Stimulated activated naive CD8-positive, alpha-beta T cell treated with anti-CD3 and anti-CD28 coated beads, Interleukin-15, Interleukin-2, amounts not matched to agents 100 U/mL and 50 U/mL, for 24 hours (primary cell): ENCODE measurements at places on chromosomes 11 and 22.

GRCh38 chr11:73995731-73996130 is 13.1 kb upstream of the UCP2 start:
- DNase-seq, result no peak

DNA sequence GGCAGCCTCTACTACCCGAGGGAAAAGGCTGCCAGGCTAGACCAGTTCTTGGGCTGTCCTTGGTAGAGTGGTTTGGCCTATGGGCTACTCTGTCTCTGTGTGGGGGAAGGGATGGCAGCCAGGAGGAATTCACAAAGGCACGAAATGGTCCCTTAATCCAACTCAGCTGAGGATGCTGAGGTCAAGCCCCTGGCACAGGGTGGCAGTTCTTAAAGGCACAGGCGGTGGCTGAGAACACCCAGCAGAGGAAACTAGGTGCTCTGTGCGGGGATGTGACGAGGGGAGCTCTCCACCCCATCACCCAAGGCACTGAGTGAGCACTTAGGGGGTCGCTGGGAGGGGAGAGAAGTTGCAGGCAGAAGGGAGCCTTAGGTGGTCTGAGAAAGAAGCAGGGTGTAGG is at the start of gene MFRP:
TSS of gene MFRP (minus strand) at position 101 of the 400 bp plus-strand sequence. CDS start 192 bp downstream, outside the sequence.
- DNase-seq, result no peak

DNA sequence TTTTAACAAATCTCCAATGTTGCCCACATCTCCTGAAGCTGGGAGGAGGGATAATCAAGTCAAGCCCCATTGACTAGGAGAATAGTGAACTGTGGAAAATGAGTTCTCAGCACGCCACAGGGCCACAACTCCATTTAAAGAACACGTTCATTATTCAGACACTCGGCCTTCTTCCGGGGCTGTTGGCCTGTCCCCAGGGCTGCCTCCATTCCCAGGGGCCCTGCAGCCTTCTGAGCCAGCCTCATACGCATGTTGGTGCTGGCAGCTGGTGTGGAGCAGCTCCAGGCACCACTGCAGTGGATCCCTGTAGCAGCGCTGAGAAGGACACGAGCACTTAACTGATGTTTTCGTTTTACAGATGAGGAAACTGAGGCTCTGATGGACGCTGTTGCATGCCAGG is 87.5 kb upstream of the RCN1 start:
- DNase-seq, result no peak

GRCh38 chr11:105005451-105005845 is 17.5 kb downstream of the CASP5 start:
- no peak for DNase-seq

- no peak for DNase-seq
Measured at GRCh38 chr22:43179146-43179910, 7.6 kb downstream of the TTLL12 start.

DNA sequence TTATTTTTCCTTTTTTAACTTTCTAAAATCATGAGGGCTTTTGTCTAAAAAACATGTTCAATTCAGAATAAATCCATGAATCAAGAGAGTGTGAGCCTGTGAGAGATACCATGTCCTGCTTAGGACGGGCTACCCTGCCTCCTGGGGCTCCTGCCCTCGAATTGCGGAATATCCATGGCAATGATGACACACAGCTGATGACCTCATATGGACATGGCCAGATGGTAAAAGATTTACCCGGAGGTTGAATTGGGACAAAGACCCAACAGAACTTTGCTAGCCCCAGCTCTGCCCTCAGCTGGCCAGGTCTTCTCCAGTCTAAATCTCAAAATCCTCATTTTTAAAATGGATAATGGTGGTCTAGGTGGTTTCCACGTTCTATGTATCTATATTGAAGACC is 538.1 kb upstream of the API5 start:
- no peak for DNase-seq

DNA sequence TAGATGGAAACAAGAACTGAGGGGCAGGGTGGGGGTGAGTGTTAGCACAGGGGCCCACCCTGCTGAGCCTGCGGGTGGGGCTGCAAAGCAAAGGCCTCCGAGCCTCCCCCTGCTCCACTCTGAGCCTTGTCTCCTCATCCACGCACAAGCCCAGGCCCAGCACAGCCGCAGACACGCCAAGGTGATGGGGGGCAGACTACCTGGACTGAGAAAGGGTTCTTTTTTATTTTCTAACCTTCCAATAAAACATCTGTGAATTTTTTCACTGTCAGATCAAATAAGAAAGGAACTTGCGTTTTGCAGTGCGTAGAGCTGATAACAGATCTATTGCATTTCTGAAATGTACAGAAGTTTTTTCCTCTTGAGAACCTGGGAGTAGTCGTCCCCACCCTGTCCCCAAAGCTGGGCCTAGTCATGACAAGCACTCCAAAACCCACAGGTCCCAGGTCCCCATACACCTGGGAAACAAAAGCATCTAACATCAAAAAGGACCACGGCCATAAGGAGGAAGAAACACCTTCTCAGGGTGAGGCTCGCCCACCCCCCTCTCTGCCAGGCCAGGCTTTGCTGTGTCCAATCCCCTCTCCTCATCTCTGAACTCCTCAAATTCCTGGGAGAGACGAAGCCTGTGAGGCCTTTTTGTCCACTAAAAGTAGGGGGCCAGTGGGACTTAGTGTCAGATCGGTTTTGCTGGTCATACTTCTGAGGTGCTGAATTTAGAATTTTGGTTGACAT is 22.7 kb upstream of the CD5 start:
- DNase-seq, result peak; percentile 22

GRCh38 chr22:46826438-46827135 is 64.1 kb downstream of the TBC1D22A start:
- DNase-seq, result no peak

DNA sequence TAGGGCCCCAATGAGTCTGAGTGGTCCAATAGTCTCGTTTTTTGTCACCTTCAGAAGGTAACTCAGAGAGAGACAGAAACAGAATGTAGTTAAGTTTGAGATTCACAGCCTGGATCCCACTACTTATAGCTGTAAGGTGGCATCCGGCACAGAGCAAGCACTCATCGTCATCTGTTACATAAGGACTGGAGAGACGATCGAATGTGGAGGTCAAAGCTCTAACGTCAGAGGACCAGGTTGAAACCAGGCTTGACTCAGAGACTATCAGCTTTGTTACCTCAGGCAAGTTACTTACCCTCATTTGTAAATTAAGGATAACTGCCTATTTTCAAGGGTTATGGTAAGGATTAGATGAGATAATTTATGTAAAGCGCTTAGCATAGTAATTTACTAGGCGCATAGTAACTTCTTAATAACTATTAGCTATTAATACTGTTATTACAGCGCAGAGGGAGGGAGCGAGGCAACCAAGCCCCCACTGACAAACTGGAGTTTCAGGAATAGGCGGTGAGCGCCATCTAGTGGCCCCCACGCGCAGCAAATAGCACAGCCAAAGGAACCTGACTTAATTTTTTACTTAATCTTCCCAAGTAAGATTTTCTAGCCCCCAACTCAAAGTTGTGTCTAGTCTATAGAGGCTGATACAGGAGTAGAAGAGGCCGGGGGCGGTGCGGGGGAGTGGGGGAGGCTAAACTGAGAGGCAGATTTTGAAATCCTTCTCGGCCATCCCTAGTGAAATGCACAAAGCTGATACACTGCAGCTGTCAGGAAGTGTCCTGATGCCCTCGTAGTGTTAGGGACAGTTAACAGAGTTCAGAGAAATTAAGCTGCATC is 29.0 kb upstream of the API5 start:
- DNase-seq, result peak; percentile 55

- DNase-seq, result peak; percentile 52
Measured at GRCh38 chr11:6414874-6415328, 4.0 kb downstream of the APBB1 start.

DNA sequence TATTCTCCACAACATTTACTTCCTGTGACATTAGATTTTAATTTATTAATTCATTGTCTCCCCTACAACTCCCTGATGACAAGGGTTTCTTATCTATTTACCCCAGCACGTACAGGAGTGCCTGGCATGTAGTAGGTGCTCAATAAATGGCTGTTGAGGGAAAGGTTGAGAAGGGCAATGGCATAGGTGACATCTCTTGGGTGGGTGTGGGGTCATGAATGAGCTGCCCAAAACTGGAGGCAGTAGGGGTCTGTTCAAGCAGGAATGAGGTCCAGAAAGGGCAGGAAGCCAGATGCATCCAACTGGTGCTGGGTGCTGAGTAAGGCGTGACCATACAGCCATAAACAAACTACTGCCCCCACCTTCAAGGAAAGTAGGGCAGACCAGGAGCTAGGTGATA is 2.8 kb downstream of the VWCE start:
- DNase-seq, result no peak

DNA sequence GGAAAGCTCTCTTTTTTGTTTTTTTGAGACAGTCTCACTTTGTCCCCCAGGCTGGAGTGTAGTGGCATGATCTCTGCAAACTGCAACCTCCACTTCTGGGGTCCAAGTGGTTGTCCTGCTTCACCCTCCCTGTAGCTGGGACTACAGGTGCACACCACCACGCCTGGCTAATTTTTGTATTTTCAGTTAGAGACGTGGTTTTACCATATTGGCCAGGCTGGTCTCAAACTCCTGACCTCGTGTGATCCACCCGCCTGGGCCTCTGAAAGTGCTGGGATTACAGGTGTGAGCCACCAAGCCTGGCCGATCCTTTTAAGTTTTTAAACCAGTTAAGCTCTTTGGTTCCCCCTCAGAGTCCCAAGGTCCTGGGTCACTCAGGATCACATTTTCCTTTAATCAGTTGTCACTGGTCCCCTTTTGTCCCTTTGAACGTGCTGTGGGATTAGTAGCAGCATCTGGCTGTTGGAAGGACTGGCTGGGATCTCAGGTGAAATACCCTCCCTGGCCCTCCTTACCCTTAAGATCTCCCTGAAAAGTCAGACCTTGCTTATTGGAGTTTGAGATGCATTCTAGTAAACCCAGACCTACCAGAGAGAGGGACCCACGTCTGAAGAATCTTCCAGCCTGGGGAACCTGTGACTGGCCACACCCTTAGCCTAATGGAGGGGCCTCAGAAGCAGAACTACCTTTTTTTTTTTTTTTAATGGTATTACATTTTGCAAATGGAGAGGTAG is 8.1 kb downstream of the MALAT1 start:
- DNase-seq, result peak; percentile 57

GRCh38 chr11:2775626-2776350 is 76.0 kb upstream of the KCNQ1OT1 start:
- DNase-seq, result no peak

GRCh38 chr22:48254311-48254873 is 1491.9 kb downstream of the TBC1D22A start:
- no peak for DNase-seq

DNA sequence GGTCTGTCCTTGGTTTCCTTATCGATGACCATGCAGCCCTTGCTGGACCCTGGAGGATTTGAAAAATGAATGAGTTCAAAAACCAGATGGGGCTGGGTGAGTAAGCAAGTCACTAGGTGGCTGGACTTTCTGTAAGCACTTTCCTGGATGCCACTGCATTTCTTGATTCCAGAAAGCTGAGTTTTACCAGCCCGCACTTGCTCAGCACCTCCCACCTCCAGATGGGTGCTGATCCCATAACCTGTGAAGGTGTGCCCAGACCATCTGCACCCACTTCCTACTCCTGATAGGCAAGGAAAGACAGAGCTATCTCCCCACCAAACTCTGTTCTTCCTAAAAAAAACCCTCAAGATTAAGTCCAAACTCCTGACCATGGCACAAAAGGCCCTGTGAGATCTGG is 21.1 kb downstream of the ASCC2 start:
- no peak for DNase-seq

- DNase-seq, result peak; percentile 6
Measured at GRCh38 chr11:417652-418342, 3.0 kb upstream of the SIGIRR start.

DNA sequence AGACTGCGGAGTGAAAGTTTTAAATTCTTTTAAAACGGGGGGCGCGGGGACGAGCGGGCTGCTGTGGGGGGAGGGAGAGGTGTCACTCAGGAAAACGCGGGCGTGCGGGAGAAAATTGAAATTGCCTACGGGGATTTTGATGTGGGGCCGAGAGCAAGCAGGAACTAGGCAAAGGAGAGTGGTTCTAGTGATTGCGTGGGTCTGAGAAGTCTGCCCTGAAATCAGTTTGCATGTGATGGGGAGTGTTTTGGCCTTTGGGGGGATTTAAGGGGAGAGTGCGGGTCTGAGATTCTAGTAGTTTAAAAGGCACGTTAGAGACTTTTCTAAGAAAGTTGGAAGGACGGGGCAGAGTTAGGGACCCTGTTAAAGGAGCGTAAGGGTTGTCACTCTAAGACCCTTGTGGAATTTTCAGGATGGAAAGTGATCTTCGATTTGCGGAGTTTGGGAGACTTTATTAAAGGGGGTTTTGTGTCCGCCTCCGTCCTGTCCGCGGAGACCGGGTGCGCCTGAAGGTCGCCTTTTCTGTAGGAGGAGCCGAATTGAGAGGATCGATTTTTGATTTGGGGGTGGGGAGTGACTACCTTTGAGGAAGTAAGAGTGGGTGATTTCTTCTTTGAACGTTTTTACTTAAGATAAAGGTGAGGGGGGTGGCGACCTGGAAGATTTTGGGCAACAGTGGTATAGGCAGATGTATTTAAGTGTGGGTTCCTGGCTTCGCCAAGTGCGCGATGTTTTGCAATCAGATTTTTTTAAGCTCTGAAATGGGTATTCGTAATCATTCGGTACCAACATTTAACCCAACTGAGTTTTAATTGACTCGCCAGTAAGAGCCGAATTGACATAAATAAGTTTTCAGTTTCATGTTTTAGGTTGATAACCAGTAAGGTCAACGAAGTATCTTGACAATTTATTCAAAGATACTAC is 1.1 kb downstream of the EED start:
- DNase-seq, result peak; percentile 41

DNA sequence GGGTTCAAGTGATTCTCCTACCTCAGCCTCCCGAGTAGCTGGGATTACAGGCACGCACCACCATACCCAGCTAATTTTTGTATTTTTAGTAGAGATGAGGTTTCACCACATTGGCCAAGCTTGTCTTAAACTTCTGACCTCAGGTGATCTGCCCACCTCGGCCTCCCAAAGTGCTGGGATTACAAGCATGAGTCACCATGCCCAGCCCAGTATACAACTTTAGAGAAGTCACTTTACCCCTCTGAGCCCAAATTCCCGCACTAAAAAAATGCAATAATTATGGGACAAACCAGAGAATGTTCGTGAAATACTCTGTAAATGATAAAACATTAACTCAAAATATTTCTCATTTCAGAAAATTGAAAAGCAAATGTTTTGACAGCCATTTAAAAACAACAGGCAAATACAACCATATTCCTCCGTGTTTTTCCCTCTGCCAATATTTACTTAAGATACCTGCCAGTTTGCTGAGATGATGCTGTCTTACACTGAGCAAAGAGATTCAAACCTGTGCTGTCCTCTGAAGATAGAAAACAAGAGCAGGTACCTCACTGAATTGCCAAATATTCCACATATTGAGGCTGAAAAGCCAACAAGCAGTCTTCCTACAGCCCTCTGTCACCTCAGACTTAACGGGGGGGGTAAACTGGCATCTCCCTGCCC is 9.6 kb downstream of the PLEKHA7 start:
- DNase-seq, result no peak
